Brain microvascular endothelial cell (primary cell): ENCODE measurements at places on chromosomes 7 and 10.
A peak's percentile ranks its signal among the peaks of the same experiment; 100 is the strongest.

DNA sequence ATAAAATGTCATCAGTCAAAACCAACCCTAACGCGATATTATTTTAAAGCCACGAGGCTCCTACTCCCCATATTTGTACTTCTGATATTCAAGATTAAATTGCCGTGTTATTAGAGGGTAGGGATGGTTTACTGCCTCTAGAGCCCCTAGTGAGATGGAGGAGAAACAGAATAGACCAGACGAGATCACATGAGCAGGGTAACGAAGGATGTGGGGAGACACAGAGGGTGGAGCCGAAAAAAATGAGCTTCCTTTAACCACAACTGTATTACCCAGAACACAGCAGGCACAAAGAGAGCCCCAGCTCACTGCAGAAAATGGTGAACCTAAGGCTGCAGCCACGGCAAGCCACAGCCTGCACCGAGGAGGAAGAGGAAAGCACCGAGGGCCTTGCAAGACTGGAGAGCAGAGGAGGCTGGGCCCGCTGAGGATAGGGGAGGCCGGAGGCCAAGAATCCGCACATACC lies 14.3 kb downstream of the ZC3HAV1 start:
- no peak for DNase-seq

GRCh38 chr10:113858541-113858940 lies 4.1 kb downstream of the NHLRC2 start:
- no peak for DNase-seq

GRCh38 chr7:114409750-114410149 lies 4.9 kb upstream of the FOXP2 start:
- peak; percentile 43 for DNase-seq

DNA sequence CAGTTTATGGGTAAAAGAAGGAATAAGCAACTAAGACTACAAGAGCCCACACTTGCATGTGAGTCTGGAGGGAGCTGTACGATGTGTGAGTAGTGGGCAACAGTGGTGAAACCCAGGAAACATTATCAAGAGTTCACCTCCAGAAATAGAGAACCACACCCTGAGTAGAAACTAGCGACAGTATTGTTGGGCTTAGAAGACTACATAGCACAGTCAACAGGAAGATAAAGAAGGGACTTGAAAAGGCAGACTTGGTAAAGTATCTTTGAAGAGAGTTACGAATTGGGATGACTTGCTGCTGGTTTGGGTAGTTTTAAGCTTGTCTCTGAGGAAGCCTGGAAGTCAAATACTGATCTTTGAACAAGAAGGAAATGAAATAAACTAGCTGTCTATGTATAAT lies 223.2 kb upstream of the GNAI1 start:
- no peak for DNase-seq

DNA sequence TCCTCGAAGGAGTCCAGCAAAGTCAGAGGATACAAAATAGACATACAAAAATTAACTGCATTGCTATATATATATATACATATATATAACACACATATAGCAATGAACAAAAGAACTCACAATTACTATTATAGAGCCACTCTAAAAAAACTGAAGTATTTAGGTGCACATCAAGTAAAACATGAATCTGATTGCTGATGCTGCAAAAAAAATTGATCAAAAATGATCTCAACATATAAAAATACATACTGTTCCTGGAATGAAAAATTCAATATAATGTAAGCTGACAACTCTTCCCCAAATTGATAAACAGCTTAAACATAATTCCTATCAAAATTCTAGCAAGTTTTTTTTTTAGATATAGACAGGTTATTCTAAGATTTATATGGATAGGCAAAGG lies 126.8 kb downstream of the ALOX5 start:
- no peak for DNase-seq

DNA sequence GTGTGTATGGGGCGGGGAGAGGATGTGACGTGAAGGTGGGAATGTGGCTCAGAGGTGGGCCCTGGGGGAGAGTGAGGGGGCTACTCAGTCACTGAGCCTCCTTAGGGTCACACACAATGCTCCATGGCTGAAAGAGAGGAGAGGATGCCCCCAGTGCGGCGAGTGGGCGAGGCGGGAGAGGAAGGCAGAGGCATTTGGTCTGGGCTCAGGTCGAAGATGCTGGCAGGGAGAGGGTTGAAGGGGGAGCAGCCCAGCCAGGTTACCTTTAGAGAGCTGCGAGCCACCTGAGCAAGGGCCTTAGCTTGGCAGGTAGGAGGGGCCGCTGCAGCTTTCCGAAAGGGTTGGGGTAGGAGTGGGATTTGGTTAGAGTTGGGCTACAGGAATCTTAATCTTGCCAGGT lies 4.7 kb upstream of the LOXL4 start:
- no peak for DNase-seq

DNA sequence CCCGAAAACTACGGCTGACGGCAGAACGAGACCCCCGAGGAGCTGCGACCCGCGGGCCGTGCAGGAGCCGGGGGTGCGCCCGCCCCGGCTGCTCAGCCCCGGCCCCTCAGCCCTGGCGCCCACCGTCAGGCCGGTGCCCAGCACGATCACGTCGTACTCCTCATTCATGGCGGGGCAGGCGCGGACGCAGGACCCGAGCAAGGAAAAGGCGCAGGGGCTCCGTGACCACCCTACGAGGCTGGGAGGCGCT lies 218 bp downstream of the GDI2 start:
- DNase-seq = no peak

- peak; percentile 66 for DNase-seq
These were observed 655.1 kb downstream of the INHBA start for GRCh38 chr7:41047789-41048191.

GRCh38 chr10:13612654-13613373 lies 26.0 kb downstream of the PRPF18 start:
- no peak for DNase-seq

DNA sequence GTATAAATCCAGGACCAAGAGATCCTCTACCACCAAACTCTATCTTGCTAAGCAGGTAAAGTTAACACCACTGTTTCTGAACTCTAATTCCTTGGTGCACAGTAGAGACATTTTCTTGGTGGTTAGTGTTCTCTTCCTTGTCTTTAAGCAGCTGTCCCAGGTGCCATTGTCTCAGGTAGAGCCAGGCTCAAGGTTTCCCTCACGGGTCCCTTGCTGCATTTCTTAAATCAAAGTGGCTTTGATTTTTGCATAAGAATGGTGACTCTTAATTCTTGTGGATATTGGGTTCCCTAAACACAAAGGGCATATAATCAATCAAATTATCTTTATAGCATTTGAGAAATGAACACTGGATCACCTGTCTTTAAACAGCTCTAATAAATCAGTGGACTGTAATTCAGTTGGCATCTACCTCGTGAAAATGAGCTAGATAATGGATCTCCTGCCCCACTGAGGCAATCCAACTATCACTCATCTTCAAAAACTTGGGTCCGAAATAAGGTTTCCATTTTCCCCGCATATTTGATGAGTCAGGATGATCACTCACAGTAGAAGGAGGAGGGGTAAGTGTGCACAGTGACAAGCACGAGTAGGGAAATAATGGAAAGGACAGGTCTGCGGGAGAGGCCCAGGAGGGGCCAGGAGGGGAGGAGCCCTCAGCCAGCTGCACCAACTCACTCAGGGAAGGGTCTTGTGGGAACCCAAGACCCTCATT lies 2.4 kb downstream of the ABCC2 start:
- peak; percentile 12 for DNase-seq

DNA sequence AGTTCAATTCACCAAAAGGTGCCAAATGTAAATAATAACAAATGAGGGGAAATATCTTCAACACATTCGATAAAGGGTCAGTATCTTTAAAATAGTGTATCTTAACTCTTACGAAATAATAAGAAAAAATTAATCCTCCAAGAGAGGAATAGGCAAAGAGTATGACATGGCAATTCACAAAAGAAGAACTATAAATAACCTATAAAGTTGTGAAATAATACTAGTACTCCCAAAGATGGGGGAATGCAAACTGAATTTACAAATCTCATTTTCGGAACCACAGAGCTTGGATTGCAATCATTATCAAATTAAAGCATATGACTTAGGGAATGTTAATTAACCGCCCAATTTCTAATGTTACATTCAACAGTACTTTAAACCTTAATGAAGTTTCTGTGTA lies 78.2 kb upstream of the TARP start:
- no peak for DNase-seq

GRCh38 chr7:116702046-116702785 lies 30.2 kb downstream of the MET start:
- no peak for DNase-seq

DNA sequence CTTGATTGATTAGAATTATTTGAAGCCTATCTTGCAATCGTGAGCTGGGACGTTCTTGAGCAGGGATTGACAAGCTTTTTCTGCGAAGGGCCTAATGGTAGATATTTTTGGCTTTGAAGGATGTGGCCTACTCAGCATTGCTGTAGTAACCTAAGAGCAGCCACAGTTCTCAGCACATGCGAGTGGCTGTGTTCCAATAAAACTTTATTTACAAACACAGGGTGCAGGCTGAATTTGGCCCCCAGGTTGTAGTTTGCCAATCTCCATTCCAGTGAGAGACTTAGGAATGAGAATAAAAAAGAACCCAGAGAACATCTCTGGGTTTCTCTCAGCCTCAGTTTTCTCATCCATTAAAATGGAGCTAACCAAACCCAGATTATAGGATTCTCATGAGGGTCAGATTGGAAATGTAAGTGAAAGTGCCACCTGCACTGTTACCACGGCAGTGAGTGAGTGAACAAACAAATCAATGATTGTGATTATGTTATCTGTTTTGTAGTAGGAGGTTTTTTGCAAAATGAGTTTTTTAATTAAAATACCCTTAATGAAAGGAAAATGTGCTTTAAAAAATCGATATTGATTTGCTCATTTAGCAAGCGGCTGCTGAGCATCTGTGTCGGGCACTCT lies 664.0 kb downstream of the SDK1 start:
- no peak for DNase-seq

DNA sequence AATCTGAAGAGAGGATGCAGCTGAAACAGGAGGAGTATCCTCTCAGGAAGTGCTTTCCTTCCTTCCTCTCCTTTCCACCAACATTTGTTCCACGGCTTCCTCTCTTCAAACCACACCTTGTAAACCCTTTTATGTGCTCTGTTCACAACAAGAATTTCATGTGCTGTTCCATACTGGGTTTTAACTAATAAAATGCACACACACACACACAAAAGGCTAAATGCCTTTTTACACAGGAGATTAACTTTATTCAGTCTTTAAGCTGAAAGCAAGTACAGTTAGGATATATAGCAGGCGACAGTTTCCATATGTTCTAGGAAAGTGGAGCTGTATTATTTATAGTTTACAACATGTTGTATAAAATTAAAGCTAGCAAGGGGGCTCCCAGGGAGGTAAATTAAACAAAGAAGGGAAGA lies 106.7 kb downstream of the REEP3 start:
- DNase-seq = no peak

GRCh38 chr7:137661634-137662033 lies 185.1 kb downstream of the DGKI start:
- no peak for DNase-seq

DNA sequence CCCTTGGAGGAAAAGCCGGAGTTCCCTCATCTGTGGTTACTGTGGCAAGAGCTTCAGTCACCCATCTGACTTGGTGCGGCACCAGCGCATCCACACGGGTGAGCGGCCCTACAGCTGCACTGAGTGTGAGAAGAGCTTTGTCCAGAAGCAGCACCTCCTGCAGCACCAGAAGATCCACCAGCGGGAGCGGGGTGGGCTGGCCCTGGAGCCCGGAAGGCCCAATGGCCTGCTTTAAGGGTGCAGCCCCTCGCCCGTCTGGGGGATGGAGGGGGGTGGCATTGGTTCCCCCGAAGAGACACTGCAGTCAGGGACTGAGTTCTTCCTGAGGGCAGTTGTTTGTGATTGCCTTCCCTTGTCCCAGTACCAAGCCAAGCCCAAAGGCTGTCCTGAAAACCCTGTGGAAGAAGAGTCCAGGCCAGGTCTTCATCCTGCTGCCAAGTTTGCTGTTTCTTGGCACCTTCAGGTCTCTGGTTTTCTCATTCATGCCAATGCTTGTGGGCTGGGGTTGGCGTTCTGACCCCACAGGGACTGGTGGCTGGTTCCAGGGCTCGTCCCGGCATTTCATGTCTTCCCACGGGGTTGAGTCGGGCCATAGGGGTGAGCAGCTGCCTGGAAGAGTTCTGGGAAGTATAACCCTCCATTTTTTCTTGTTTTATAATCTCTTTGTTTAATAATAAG lies 7.7 kb upstream of the ZNF783 start:
- no peak for DNase-seq

- DNase-seq = no peak
These were observed 193.4 kb upstream of the MBL2 start for GRCh38 chr10:52965938-52966401.

DNA sequence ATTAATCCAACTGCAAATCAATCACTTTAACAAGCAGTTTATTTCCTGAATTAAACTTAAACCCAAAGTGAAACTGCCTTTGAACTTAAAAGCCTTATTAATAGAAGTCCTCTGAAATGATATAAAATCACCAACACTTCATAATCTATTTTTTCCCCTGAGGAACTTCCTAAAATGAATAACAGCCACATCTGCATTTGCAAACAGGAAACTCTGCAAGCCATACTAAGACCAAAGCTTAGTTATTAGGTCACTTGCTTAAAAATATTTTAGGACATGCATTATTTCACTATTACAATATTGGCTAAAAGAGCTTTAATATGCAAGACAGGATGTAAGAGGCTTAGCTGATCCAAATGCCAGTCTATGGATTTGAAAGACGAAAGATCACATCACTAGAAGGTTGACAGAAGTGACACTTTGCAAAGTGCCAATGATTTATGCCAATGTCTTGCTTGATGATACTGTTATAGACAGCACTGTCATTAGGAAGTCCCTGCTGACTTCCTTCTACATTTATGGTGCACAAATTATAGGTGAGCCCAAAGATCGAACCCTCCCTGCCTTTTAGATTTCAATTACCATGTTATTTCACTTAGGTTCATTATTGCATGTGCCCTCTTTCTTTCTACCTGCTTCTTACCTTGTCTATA lies 99.9 kb upstream of the SKAP2 start:
- DNase-seq = no peak

- DNase-seq = no peak
These were observed 46.6 kb downstream of the ALOX5 start for GRCh38 chr10:45420453-45421192.

DNA sequence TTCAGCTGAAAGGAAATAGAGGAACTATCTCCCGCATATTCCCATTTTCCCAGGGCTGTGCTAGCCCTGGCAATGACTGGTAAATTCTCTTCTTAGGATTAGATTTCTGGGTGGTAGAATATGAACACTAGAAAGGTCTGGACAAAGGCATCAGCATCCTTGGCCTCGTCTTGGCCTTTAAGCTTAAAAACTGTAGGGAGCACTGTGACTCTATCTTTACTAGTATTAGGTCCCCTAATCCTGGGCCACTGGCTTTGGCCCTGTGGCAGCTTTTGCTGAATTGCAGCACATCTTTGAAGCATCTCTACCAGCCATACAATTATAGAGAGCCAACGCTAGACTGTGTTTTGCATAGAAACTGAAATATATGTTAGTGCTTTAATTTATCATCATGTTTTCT lies 41.5 kb upstream of the EBLN1 start:
- DNase-seq = no peak

DNA sequence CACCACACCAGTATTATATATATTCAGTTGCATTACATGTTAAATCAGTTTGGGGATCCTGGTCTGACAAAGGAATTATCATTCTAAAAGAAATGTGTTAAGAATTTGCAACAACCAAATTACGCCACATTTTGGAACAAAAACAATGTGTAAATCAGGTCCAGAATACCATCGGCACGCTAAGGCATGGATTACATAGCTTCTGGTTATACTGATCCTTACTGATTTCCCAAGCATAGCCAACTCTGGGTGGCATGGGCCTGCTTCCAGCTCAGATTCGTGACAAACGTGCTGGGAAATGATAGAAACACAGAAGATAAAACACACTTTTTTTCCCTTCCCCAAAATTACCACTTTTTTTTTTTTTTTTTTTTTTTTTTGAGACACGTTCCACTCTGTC lies 660.0 kb downstream of the SORCS1 start:
- no peak for DNase-seq
